HS-5 (cell line): ENCODE measurements at places on chromosomes 2 and 18.

- DNase-seq: no peak
Measured at GRCh38 chr2:68366083-68366560, 1.0 kb downstream of the PLEK start.

DNA sequence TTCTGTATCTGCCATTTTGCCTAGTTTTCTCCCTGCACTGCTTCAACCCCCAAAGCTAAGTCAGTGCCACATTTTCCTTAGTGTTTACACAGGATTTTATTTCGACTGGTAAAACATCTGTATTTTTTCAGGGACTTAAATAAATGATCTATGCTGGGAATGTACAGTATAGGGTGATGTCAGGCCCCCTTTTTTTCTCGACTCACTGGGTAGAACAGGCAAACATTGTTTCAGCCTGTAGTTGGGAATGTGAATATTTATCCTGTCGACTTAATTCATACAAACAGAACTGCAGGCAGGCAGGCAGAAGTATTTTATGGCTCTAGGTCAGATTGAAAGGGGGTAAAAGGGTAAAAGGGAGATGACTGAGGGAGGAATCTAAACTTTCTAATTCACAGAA, 123.5 kb upstream of the ZFP36L2 start:
- DNase-seq: no peak

- DNase-seq: no peak
Measured at GRCh38 chr2:10307561-10308156, 5.0 kb downstream of the HPCAL1 start.

DNA sequence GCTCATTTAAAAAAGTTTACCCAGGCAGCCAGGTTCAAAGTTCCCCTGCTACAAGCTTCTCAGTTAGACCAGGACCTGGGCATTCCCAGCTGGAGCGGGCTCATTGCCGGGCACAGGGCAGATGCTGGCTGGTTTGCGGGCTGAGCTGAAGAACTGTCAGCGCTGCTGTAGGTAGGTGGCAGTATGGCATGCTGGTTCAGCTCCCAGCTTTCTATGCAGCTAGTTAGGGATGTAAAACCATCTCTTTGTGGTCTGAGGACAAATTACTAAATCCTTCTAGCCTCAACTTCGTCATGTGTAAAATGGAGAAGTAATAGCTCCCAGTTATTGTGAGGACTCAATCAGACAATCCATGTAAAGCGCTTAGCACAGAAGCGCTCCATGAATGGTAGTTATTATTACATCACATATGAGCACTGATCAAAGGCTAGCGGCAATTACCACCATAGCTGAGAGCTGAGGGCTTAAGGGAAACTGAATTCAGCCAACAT, 2.4 kb upstream of the LDLRAD4 start:
- DNase-seq: no peak

GRCh38 chr18:63775166-63775730, at the start of gene SERPINB7:
Gene SERPINB7 (plus strand): TSS chr18:63775418. CDS start chr18:63782373, 6,955 bp downstream.
- peak; percentile 88 for DNase-seq

- DNase-seq: no peak
Measured at GRCh38 chr18:6370410-6370809, 44.3 kb downstream of the L3MBTL4 start.

- DNase-seq: no peak
Measured at GRCh38 chr2:144405321-144405720, 114.6 kb downstream of the ZEB2 start.

- no peak for DNase-seq
Measured at GRCh38 chr2:85950743-85951142, 62.0 kb upstream of the ST3GAL5 start.

DNA sequence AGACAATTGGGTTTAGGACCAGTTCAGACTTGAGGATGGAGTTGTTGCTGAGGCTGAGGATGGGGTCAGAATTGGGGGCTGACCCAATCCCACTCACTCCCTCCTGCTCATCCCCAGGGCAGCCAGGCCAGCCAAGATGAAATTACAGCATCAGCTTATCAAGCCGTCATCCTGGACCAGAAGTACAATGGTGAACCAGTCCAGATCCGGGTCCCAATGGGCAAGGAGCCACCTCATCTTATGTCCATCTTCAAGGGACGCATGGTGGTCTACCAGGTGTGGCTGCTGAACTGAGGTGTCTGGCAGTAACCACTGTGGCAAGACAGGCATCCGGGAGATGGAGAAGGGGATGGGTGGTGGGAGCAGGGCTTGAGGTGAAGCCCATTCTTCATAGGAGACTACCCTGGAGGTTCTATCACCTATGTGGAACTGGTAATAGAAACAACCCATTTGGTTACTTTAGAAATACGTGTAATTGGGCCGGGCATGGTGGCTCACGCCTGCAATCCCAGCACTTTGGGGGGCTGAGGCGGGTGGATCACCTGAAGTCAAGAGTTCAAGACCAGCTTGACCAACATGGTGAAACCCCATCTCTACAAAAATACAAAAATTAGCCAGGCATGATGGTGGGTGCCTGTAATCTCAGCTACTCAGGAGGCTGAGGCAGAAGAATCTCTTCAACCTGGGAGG, 13.9 kb downstream of the VIL1 start:
- no peak for DNase-seq

- DNase-seq: no peak
Measured at GRCh38 chr2:134109246-134109645, 144.6 kb upstream of the MGAT5 start.

- peak; percentile 42 for DNase-seq
Measured at GRCh38 chr2:221716426-221717303, 144.6 kb upstream of the EPHA4 start.

- DNase-seq: no peak
Measured at GRCh38 chr2:182946958-182947369, 80.5 kb upstream of the FRZB start.
